Stimulated activated CD8-positive, alpha-beta memory T cell treated with anti-CD3 and anti-CD28 coated beads, Interleukin-4, amount 100 ng/mL, for 4 hours (primary cell): ENCODE measurements at places on chromosomes 11 and 22.

- no peak for DNase-seq
Measured at GRCh38 chr11:73271936-73272679, at the start of gene P2RY6. Gene P2RY6, plus strand, starts transcription at chr11:73272338. Its CDS starts 24,181 bp downstream, at chr11:73296519.

DNA sequence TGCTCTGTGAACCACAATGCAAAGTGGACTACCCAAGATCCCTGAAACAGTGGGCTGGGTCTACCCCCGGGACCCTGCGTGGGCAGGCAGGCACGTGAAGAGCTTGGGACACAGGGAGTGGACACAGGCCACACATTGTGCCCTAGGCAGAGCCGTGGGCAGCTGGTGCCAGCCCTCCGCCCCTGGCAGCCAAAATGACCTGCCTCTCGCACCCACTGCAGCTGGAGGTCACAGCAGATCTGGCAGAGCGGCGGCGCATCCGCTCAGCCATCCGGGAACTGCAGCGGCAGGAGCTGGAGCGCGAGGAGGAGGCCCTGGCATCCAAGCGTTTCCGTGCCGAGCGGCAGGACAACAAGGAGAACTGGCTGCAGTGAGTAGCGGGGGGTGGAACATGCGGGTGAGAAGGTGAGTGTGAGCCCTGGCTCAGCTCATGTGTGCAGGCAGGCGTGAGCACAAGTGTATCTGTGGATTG is 6.7 kb downstream of the SMTN start:
- no peak for DNase-seq

- no peak for DNase-seq
Measured at GRCh38 chr11:81852896-81853295, 880.8 kb downstream of the FAM181B start.

DNA sequence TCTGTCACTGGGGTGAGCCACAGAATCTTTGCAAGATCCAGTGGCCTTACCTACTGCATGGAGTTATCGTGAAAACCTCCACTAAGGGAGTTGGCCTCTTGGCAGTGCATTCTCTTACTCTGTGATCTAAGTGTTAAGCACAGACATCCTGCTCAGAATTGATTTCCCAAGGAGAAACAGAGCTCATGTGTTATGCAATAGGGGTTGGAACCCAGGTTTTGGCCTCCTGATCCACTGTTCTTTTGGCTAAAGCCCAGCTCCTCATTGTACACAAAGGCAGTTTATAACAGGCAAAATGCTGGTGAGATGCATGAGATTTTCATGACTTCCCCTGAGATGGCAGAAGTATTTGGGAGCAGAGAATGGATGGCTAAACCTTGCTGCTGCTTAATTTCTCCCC is 11.8 kb downstream of the DTX4 start:
- DNase-seq = no peak

DNA sequence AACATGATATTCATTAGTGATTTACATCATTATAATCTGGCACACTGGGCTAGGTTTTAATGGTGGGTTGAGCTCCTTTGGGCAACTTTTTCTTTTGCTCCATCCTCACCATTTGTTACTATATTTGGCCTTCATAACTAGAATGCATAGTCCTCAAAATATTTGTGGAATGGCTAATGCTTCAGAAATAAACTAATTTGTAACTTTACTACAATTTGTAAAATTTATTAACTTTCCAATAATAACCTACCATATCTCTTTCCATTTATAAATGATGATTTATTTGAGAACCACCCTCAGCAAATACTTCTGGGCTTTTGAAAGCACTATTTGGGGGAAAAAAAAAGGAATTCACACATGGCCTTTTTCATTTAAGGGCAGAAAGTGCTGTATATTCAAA is 79.7 kb downstream of the LARGE2 start:
- no peak for DNase-seq

DNA sequence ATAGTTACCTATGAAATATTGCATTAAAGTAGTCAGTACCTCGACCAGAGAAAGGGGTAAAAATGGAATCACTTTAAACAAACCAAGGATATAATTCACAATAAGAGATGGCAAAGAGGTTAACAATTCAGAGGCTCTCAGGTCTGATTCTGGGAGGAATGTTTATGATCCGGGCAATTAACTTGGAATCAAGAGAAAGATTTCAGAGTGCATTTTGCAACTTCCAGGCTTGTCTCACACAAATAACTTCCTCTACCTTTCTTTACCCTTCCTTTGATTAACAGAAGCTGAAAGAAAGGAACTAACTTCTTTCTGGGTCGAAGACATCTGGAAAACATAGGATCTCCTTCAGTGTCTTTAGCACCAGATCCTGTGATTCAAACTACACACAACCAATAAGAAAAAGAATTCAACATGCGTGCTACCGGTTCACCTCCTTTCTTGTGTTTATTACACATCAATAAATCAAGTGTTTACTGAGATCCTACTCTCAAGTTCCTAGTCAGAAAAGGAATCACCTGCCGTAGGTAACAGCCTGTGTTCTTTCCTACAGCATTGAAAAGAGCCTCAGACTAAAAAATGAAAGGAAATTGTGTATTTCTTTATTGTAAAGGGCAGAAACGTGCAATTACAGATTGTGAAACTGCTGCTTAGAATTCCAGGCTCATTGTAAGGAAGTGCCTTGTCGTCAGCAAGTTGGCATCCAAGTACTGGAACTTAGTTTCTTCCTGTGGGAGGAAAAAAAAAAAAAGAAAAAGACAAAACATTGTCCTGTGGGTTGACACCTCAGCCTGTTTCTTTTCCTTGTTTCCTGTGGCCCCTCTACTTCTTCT is 29.5 kb downstream of the CARD18 start:
- no peak for DNase-seq

- DNase-seq = no peak
Measured at GRCh38 chr22:43446916-43447315, 35.1 kb downstream of the MPPED1 start.

- no peak for DNase-seq
Measured at GRCh38 chr11:20631519-20632168, 32.2 kb downstream of the SLC6A5 start.

DNA sequence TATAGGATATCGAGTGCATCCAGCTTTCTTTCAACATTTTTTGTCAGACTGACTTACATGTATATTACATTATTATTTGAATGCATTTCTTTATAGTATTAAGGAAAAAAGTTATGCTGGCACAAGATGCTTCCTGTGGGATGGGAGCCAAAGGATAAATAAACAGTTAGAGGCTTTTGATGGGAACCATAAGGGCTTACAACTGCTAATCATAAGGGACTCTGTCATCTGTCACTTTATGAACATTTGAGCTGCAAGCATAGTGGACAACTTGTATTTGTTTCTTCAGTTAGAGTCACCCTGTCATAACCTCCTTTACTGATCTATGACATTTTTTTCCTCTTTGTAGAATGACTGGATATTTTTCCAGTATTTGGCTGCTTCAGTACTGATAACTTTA is 132.4 kb upstream of the CHORDC1 start:
- no peak for DNase-seq

DNA sequence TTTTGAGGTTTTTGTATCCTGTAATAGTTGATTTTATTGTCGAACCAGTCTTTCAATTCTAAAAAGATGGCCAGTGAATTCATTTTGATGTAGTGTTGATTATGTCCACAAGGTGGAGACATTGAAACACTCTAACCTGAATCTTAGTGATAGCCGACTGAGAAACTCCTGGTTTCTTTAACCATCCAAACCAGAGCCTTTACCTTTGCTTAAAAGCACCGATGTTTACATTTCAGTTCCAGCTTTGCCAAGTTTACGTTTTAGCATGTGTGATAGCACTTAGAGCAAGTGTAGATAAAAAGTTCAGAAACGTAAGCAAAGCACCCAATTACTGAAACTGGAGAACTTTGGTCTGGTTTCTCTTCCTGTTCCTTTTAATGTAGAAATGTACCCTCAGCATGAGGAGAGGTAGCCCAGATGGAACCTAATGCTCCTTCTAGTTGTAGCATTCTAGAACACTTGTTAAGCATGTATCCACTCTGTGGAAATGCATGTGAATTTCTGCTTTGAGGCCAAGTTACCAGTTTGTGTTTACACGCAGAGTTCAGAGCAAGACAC is 208.6 kb downstream of the DBX1 start:
- no peak for DNase-seq

GRCh38 chr11:17544181-17544622 is at the start of gene USH1C:
Gene USH1C, minus strand, starts transcription at chr11:17544416. Its CDS starts 109 bp downstream, at chr11:17544307.
- DNase-seq = no peak

- no peak for DNase-seq
Measured at GRCh38 chr11:20211691-20212090, 51.4 kb upstream of the DBX1 start.

GRCh38 chr11:112511271-112511670 is 250.6 kb upstream of the PLET1 start:
- DNase-seq = no peak

- no peak for DNase-seq
Measured at GRCh38 chr11:88355887-88356286, 18.4 kb upstream of the CTSC start.

DNA sequence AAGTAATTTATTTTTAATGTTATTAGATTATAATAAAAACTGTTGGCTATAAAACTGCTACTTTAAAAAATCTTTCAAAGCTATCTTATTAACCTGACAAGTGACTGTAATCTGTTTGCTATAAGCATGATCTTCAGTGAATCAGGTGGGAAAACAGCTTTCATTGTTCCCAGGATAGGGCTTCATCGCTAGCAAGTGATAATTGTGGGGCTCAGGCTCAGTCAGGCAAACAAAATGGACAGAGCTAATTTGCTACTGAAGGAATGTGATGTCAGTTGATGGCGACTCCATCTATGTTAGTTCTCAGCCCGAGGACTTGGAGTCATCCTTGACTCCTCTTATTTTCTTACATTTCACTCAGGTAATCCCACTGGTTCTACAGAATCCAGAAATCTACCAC is 125.0 kb downstream of the RASSF10 start:
- DNase-seq = no peak

- DNase-seq = no peak
Measured at GRCh38 chr11:62752177-62752785, 1.7 kb downstream of the ZBTB3 start.

DNA sequence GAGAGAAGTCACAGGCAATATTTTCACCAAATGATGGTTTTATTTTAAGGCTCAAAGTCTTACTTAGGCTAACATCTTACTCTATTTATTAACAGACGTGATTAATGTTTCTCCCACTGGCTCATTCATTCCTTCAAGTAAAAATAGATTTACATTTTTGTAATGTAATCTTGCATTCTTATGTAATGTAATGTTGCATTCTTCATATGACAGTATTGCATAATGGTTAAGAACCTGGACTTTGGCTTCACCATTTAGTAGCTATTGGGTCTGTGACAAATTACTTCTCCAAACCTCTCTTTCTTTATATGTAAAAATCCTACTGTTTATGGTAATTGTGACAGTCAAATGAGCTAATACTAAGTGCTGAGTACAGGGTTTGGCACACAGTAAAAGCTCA is 3.3 kb upstream of the DIXDC1 start:
- DNase-seq = no peak

DNA sequence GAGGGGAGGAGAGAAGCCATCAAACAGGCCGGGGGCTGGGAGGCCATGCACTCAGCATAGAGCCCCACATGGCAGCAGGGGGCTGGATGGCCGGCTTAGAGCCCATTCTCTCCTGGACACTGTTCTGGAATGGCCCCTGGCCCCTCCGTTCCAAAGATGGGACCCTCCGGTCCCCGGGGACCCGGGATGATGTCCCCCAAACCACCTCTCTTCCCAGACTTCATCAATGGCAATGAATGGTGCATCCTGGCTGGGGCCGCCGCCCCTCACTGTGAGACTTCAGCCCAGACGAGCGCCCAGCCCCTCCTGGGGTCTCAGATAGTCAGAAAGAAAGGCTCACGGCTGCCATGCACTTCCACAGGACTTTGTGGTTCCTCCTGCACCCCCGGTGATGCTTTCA is 13.8 kb upstream of the RTN4R start:
- DNase-seq = no peak

- no peak for DNase-seq
Measured at GRCh38 chr11:47889714-47890441, 41.7 kb upstream of the NUP160 start.

DNA sequence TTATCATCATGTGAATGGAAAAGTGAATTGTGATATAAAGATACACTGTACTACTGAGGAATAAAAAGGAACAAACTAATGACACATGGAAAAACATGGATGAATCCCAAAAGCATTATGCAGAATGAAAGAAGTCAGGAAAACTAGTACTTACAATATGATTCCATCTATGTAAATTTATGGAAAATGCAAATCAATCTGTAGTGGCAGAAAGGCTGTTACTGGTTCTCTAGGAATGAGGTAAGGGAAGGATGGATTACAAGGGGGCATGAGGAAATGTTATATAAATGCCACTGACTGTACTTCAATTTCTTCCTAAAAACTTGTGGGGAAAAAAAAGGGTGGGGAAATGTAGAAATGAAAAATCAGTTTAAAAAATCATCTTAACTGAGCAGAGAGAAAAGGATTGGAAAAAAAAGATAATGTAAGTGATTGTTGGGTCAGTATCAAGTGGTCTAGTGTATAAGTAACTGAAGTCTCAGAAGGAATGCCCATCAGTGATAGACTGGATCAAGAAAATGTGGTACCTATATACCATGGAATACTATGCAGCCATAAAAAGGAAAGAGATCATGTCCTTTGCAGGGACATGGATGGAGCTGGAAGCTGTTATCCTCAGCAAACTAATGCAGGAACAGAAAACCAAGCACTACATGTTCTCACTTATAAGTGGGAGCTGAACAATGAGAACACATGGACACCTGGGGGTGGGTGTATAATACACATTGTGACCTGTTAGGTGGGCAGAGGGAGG is 48.8 kb downstream of the USP35 start:
- no peak for DNase-seq

GRCh38 chr11:12692229-12693075 is 18.2 kb downstream of the TEAD1 start:
- no peak for DNase-seq

DNA sequence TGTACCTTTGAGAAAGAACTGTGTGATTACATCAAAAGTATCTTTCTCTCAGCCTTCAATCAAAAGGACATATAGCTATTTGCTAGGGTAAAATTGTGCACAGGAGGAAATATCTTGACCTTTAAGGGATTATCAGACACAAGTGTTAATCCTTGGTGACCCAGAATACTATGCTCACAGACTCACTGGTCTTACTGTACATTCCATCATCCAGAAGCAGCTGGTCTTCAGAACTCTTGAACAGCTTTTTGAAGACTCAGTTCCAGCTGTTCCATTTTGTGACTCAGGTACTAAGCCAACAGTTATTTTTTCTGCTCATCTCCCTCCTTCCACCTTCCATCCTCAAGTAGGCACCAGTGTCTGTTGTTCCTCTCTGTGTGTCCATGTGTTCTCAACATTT is 19.8 kb downstream of the ZBED5 start:
- no peak for DNase-seq

GRCh38 chr11:44133335-44133946 is 38.0 kb downstream of the EXT2 start:
- no peak for DNase-seq
